Stimulated activated CD4-positive, alpha-beta T cell treated with anti-CD3 and anti-CD28 coated beads, TNF-alpha, amount 100 ng/mL, for 24 hours (primary cell): ENCODE measurements at places on chromosomes 1 and 21.

- DNase-seq: no peak
These were observed 37.6 kb downstream of the EYA3 start for GRCh38 chr1:28050776-28051175.

DNA sequence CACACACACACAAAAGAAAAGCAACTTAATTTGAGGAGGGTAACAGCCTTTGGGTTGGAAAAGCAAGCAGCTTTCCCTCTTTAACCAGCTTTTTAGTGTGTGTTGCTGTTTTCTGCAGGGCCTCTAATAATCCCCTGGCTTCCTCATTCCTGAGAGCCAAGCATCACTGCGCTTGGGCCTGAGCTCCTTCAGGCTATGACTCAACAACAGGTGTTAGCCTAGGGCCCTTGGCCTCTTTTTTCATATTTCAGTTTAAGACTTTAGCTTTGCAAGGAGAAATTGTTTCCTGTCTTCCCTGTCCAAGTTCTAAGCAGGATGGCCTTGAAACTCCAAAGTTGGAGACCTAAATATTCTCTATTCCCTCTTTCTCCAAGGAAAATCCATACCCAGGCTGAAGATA is 26.2 kb upstream of the SNX27 start:
- no peak for DNase-seq

- peak; percentile 55 for DNase-seq
These were observed 933 bp downstream of the C1orf35 start for GRCh38 chr1:228101994-228102790.

GRCh38 chr1:158177700-158178450 is 2.8 kb upstream of the CD1D start:
- peak; percentile 25 for DNase-seq

GRCh38 chr1:65198096-65198495 is 50.1 kb downstream of the AK4 start:
- DNase-seq: no peak

DNA sequence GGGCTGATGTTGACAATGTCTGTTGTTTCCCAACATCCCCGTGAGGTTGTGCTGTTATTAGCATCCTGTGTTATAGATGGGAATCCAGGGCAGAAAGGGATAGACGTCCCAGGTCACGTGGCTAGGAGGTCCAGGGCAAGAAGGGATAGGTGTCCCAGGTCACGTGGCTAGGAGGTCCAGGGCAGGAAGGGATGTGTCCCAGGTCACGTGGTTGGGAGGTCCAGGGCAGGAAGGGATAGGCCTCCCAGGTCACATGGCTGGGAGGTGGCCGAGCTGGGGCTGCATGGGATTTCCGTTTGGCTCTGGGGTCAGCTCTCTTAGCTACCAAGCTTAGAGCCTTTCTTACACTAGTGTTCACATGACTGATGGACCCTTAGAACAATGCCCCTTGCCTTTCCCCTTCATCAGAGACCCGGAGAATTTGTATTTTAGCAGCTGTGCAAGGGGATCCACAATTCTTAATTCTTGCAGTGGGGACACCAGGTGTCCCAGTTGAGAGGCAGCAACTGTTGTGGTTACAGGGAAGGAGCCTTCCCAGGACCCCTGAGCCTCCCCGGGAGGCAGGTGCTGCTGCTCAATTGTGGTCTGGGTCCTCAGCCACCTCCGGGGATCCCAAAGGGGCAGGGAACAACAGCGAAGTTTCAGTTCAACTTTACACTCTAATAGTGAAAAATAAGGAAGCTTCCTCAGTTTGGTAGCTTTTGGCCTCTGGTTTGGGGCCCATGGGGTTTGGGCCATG is 69.2 kb downstream of the UMODL1 start:
- no peak for DNase-seq

DNA sequence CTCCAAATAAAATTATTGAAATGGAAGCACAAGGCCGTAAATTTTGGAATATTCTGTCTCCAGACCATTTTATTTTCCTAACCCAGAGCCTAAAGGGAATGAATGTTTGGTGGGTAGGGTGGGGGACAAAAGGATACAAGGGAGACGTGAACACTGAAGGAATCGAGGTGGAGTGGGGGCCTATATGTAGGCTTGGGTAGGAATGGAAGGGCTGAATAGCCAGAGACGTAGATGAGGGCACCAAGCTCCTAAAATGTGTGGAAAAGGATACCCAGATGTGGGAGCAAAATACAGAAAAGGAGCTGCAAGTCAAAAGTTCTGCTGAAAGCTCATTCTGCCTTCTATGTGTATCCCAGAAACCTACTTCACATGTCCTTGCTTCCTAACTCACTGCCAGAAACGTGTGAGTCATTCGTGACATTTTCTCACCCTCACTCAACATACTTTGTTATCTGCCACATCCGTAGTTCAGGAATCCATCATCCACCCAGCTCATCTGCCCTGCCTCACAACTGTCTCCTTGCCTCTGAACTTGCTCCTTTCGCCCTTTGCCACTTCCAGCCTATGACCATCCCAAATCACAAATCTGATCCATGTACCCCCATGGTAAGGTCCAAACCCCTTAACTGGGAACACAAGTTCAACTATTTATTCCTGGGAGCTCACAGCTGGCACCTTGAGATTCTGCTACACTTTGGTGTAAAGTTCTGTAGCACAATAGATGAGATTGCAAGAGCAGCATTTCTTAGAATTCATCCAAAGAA is 84.1 kb upstream of the PRDX6 start:
- DNase-seq: no peak

- DNase-seq: no peak
These were observed 747.2 kb upstream of the NEGR1 start for GRCh38 chr1:73029571-73029970.

DNA sequence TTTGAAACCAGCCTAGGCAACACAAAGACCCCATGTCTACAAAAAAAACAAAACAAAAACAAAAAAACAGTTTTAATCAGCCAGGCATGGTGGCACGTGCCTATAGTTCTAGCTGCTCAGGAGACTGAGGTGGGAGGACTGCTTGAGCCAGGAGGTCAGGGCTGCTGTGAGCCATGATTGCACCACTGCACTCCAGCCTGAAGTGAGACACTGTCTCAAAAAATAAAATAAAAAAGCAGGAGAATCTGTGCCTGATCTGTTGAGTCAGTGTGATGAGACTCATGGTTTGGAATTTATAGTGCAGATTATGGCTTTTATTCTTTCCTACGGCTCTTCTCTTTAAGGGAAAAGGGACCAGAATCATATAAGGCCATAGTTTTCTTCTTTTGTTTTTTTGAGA is 16.5 kb downstream of the TRIT1 start:
- no peak for DNase-seq

DNA sequence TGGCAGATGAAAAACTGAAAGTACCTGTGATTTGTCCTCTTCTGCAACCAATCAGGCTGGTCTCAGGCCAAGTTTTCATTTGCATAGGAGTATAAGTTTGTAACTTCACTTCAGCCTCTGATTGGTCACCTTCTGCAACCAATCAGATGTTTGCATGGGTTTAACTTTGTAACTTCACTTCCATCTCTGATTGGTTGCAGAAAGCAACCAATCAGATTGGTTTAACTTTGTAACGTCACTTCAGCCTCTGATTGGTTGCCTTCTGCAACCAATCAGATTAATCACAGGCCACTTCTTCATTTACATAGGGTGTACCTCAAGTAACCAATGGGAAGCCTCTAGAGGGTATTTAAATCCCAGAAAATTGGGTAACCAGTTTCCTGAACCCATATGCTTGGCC is 18.9 kb upstream of the TUT4 start:
- no peak for DNase-seq

- no peak for DNase-seq
These were observed 23.4 kb downstream of the PRKCZ start for GRCh38 chr1:2073382-2074230.

DNA sequence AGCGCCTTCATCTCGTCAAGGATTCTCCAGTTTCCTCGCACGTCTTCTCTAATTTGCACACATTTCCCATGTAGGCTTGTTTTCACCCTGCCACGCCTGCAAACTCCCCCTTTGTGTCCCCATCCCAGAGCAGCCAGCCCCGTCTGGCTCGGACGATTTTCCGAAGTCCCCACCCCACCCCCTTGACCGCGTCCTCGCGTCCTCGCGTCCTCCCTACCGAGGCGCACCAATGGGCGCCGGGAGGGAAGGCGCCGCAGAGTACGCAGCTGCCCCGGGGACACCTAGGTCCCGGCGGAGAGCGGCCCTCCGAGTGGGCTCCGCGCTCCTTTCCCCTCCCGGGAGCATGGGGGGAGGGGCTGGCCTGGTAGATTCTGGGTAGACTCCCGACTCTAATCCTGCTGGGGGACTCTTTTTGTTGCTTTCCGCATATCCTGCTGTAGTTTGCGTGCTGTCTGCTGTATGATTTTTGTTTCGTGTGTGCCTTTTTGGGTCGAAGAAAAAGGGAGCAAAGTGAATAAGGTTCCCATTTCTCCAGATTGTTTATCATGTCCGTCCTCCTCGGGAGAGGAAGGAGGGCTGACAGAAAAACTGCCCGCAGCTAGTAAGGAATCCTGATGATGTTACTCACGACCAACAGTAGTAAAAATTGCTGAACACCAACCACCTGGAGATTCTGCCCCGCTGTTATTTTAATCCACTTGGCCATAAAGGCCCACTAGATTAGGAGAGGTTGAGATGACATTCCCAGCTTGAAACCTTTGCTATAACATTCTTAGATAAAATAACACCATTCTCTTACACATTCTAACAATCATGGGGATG is 1.5 kb downstream of the CACHD1 start:
- no peak for DNase-seq
